ENCODE measurements at places on chromosomes 4 and X.

- DNase-seq = no peak
Measured at GRCh38 chr4:53635697-53636483, 44.6 kb upstream of the LNX1 start.

GRCh38 chr4:132530861-132531260 is 618.2 kb upstream of the PCDH10 start:
- DNase-seq = no peak

DNA sequence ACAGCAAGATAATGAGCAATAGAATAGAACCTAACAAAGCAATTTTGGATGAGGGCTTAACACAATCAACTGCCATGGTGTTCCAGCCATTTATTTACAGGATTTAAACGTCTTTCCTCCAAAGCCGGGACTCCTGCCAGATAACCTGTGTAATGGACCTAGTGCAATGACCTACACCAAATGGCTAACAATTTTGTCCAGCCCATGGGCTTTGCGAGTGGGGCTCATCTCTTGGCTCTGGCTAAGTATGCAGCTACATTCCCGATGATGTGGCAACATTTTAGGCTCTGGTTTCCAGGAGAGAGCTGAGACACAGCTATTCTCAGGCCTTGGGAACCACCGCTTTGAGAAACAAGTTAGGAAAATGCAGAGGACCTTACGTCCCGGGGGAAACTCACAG is 822.3 kb upstream of the FTHL17 start:
- no peak for DNase-seq

DNA sequence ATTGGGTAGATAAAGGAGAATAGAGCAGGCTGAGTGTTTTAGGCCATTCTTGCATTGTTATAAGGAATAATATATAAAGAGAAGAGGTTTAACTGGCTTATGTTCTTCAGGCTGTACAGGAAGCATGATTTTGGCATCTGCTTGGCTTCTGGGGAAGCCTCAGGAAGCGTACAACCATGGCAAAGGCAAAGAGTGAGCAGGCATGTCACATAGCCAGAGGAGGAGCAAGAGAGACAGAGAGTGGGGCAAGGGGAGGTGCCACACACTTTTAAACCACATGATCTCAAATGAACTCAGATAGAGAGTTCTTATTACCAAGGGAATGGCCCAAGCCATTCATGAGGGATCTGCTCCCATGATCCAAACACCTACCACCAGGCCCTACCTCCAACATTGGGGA is 4.4 kb upstream of the METTL14 start:
- DNase-seq = no peak

DNA sequence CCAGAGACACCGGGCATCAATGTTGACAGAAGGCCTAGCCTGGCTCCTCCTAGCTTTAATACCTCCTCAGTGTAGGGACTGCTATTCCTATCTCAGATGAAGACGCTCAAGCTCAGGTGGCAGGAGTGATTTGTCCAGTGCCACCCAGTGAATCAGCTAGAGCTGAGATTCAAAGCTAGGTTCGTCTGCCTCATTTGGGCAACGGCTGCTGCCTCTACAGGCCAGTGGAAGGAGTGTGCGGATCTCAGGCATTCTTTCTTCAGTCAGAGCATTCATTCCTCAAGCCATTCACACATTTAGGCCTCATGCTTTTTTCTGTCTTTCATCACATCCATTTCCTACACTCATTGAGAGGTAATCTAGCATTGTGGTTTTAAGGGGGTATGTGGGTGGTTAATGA is 7.3 kb downstream of the TSR2 start:
- DNase-seq = no peak

DNA sequence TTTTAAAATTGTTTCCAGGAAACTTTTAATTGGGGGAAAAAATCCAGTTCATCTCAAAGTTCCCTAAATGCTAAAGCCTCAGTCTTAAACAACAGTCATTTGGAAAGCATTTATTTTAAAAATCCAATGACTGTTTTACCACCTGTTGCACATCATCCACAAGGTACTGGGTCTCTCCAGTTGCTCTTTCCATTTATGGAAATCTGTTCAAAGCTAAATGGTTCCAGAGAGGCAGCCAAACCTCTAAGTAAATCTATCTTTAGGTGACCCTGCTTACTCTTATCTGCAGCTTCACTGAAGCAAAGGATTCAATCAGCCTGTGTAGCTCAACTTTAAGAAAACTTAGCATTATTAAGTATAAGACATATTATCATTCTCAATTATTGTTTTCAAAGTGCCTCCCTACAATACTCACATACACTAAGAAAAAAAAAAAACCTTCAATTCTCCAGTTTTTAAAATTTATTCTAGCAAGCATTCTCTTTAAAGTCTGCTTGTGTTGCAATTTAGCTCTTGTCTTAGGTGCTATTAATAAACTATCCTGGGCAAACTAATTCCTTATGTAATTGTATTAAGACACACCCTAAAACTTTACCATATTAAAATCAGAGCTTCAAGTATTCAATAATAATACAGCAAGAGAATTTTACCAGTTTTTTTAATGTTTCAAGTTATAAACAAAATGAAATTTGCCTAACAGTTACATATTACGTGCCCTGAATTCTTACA is 60.6 kb downstream of the NOCT start:
- no peak for DNase-seq

DNA sequence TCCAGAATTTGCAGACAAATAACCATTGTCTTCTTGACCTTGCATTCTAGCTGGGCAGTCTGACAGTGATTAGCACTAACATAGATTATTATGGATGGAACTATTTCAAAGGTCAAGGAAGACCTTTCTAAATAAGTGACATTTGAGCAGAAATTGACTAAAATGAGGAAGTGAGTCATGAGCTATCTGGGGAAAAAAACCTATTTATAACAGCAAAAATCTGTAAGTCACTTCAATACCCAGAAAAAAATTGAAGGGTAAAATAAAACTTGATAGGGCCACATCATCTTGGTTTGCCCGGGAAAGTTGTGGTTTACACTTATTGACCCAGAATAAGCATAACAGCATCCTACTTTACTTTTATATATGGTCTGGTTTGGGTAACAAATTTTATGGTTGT is 414.6 kb upstream of the HS3ST1 start:
- DNase-seq = no peak

- no peak for DNase-seq
Measured at GRCh38 chrX:64394874-64395567, at the start of gene MTMR8. MTMR8 (minus strand) TSS chrX:64395452; CDS start chrX:64395363, 89 bp downstream.

GRCh38 chrX:15675490-15675921 is 10.9 kb upstream of the CLTRN start:
- no peak for DNase-seq

GRCh38 chr4:73440653-73441052 is 4.6 kb downstream of the AFP start:
- DNase-seq = no peak

DNA sequence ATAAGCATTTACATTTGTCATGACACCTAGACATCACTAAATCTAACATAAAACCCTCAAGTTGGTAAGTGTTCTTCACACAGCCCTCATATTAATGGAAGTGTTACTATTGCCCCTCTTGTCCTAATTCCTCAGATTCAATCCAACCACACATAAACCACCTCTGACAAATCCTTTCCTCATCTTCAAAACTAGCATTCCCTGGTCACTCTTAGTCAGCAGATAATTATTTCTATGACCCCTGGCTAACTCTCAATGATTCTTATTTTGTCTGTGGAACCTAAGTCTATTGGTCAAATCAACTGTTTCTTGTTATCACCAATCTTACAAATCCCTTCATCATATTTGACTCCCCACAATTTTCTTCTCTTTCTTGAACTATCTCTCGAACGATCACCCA is 168.6 kb downstream of the PPP3CA start:
- no peak for DNase-seq

- no peak for DNase-seq
Measured at GRCh38 chrX:96979766-96980165, 96.1 kb downstream of the RPA4 start.

GRCh38 chrX:50035126-50035525 is 112.7 kb downstream of the CLCN5 start:
- DNase-seq = no peak

- no peak for DNase-seq
Measured at GRCh38 chr4:52750819-52751486, at the start of gene ERVMER34-1. ERVMER34-1 (minus strand) TSS chr4:52751425; CDS start chr4:52745520, 5,905 bp downstream.

GRCh38 chr4:16641971-16642370 is 256.5 kb downstream of the LDB2 start:
- peak; percentile 41 for DNase-seq

DNA sequence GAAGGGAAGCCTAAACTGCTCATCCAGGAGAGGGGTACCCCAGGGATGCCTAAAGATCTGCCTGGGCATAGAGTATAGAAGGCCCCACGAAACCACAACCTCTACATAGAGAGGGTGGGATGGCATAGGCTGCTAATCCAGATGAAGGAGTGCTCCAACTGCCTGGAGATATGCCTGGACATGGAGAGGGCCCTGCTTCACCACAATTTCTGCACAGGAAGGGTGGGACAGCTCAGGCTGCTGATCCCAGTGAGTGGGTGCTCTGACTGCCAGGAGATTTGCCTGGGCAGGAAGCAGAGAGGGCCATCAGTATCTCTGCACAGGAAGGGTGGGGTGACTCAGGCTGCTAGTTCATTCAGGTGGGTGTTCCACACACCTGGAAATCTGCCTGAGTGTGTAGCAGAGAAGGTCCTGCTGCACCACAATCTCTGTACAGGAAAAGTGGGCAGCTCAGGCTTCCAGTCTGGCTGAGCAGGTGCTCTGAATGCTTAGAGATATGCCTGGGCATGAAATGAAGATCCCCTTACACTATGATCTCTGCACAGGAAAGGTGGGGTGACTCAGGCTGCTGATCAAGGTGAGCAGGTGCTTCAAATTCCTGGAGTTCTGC is 61.1 kb downstream of the ZNF518B start:
- DNase-seq = no peak

DNA sequence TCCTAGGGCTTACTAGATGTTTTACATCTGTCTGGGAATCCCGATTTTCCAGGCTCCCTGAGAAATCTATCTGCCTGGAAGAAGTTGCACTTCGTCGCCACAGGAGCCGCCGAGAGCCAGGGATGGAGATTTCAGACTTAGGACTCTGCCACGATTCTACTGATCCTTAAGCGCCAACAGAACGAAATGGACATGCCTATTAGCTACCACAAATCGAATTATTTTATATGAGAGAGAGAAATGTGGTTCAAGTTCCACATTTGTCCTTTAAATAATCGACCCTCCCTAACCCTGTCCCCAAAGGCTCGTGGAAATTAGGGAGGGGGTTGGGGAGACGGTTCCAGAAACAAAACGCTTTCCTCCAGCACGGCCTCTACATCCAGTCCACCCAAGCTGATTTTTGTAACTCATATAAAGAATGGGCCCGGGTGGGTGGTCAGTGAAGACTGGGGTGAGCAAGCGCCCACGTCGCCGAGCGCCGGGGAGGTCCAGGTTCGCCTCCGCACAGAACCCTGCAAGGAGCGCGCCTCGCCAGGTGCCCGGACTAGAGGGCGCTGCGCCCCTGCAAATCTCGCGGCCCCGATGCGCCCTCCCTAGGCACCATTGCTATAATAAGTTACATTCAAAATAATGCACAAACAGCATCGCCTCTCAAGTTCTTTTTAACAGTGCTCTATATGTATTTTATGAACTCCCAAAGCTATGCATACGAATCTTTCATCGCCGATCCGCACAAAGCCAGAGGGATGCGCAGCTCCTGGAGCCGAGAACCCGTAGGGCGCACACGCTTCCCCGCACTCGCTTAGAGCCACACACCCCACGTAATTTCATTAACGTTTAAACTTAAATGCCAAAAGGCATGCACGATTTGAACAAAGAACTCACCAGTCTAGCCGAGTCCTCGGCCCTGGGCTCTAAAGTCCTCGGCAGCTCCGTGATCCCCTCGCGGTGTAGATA is 2.1 kb upstream of the FAT1 start:
- peak; percentile 71 for DNase-seq

GRCh38 chr4:88163336-88163735 is 4.9 kb upstream of the ABCG2 start:
- DNase-seq = no peak

- no peak for DNase-seq
Measured at GRCh38 chrX:13699183-13699826, 10.4 kb downstream of the RAB9A start.

DNA sequence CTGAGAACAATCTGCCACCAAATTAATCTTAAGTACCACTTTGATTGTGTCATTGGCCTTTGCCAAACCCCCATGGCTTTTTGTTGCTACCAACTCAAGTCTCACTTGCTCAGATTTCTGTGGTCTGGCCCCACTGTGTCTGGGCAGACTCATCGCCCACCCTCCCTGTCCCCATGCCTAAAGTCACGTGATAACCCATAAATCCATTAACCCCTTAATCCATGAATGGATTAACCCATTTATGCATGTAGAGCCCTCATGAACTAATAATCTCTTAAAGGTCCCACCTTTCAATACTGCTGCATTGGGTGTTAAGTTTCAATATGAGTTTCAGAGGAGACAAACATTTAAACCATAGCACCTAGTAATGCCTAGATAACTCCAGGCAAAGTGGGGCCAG is 78.5 kb upstream of the BLTP1 start:
- no peak for DNase-seq

DNA sequence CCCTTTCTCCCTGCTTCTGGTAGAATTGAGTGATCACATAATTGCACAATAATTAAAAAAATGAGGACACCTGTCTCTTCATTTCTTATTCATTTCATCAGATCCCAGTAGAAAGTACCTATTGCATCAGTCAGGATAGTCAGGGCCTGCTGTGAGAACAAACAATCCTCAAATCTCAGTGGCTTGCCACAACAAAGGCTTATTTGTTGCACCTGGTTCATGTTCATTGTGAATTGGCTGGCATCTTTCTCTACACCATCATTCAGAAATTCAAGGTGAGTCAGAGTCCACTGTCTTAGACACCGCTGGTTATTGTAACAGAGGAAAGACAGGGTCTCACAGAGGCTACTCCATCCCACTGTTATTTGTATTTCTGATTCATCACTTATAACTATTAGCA is 409.8 kb downstream of the STIM2 start:
- no peak for DNase-seq

DNA sequence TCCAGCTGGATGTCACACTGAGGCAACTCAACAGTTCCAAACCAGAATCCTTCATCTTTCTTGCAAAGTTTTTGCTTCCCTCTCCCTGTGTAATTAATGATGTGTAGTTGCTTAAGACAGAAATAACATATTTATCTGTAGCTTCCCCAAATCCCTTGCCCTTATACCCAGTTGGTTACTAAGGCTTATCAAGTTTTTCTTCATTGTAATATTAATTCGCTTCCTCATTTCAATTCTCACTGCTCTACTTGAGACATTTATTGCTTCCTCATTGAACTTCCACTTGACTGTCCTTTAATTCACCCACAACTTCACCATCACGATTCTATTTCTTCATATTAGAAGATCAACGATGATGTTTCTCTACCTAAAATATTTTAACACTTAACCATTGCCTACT is 386.6 kb upstream of the CPEB2 start:
- no peak for DNase-seq

- DNase-seq = no peak
Measured at GRCh38 chr4:37540486-37540885, 145.7 kb downstream of the RELL1 start.

GRCh38 chr4:53863158-53863557 is 201.2 kb downstream of the CHIC2 start:
- DNase-seq = no peak

- no peak for DNase-seq
Measured at GRCh38 chr4:55980725-55981124, 32.0 kb downstream of the CEP135 start.

- no peak for DNase-seq
Measured at GRCh38 chr4:81607950-81608349, 136.2 kb upstream of the RASGEF1B start.

- peak; percentile 94 for DNase-seq
Measured at GRCh38 chrX:356385-357034, 30.2 kb downstream of the PPP2R3B start.

Data from fibroblast of skin of left quadriceps (primary cell).